Stimulated activated CD4-positive, alpha-beta T cell treated with anti-CD3 and anti-CD28 coated beads, TNF-alpha, amount 100 ng/mL, for 48 hours (primary cell): ENCODE measurements at places on chromosomes 13 and 19.

DNA sequence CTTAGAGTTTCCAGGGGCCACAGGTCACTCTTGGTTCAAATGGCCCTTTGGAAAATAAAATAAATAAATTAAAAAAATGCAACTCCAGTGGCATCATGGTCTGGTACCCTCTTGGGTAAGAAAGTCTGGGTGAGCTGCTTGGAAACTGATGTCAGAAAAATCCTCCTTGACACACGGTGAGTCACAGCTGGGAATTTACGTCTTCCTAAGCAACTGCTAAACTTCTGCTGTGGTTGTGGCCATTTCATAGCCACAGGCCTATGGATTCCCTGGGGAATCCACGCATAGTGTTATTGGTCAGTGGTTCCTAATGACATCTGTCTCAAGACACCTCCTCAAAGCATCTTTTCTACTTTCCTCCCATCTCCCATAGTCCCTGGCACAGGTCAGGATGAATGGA is 220.8 kb downstream of the COG6 start:
- no peak for DNase-seq

DNA sequence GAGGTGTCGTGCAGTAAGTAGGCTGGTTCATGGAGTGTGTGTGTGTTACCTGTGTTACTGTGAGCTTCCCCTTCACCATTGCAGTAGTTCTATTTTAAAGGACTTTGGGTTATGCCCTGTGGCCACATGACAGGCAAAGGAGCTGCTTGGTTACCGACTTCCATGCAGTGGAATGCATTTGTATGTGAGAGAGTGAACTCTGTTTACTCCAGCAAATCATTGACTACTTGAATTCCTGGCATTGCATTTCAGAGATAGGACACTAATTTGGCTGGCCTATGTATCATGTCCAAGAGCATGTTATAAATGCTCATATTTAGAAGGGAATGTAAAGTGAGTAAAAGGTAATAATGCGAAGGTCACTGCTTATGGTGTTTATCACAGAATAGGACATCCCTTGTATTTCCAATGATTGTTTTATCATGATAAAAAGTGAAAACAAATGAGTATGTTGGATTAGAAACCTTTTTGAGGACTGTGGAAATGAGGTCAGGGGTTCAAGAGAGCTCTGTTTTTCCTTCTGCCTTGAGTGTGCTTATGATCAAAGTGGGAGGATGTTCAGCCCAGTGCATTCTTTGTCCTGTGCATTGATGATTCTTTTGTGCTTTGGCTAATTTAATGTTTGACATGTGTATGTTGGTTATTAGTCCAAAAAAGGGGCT is 156.5 kb downstream of the LMO7 start:
- DNase-seq = no peak

- DNase-seq = no peak
Observed at GRCh38 chr19:42242069-42242511, 312 bp downstream of the GSK3A start.

DNA sequence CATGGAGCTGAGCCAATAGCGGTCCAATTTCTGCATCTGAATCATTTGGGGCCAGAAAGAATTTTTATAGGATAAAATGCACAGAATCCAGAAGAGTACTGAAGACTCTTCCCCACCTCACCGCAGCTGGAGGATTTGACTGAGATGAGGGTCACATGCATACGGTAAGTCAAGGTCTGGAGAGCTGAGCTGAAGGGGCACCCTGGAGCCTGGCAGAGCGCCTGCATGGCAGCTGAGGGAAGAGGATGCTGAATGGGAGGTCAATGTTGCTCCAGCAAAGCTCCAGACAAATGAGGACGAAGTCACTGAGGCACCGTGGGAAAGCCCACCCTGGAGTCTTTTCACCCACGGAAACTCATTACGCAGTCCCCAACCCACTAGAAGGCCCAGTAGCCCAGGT is 43.4 kb upstream of the ATP12A start:
- no peak for DNase-seq

GRCh38 chr13:28245465-28245864 is 107.1 kb downstream of the PAN3 start:
- no peak for DNase-seq

GRCh38 chr13:51249255-51249654 is 27.1 kb downstream of the FAM124A start:
- no peak for DNase-seq

DNA sequence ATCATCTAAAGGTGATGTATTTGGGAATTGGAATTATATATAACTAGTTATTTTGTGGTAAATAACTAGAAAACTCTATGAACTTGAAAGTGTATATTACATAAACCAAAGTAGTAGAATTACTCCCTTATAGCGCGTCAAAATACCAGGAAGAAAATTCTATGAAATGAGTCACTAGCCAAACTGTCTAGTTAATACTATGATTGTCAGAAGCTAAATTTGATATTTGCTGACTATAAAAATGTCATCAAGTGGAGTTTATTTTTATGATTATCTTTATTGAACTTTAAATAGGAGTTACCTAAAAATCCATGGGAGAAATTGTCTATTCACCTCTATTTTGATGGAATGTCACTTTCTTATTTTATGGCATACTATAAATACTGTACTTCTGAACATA is 100.6 kb downstream of the RNF17 start:
- no peak for DNase-seq

DNA sequence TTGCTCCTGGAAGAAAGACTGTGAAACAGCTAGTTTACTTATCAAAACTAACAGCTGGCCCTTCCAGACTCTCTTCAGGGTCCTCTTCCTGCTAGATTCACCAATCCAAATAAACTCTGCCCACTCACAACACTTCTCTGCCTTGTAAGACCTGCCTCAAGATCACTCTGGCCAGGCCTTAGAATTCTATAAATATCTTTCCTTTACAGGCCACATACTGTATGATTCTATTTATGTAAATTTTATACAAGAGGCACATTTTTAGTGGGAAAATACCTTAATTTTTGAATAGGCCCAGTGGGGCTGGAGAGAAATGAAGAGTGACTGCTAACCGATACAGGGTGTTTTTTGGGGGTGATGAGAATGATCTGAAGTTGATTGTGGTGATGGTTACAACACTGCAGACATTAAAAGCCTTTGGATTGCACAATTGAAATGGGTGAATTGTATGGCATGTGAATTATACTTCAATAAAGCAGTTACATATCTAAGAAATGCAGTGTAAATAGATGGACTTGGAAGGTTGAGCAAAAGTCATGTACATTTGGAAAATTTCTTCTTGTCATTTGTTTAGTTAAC is 141.8 kb downstream of the GPC5 start:
- DNase-seq = no peak

DNA sequence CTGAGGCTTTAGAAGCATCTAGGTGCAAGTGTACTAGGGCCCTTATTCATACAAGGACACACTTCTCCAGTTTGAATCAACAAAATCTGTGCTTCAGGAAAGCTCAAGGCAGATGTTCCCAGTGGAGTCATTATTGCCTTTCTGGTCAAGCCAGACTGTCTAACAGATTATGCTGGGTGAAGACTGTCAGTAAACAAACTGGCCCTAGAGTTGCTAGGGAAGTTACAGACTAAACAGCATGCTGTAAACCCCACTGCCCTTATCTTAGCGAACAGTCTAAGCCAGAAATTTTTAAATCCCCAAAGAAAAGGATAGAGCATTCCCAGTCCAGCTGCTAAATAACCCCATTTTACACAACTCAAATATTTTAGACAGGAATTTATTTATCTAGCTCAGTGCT is 1701.3 kb upstream of the PRR20A start:
- no peak for DNase-seq

DNA sequence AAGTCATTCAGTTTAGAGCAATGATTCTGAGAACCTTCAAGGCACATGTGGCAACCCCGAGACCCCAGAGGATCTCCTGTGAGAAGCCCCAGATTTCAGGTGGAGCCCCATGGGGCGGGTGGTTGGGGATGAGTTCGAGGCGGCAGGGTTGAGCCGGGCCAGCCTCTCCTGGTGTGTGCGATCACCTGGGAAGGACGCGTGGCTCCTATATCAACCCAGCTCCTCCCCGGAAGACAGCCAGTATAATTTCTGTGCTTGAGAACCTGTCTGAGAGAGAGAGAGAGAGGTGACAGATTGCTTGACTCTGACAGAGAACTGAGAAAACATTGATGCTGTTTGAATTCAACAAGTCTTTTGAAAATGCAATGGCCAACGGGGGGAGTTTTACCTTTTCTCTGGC is 89.0 kb downstream of the TEX29 start:
- DNase-seq = no peak

DNA sequence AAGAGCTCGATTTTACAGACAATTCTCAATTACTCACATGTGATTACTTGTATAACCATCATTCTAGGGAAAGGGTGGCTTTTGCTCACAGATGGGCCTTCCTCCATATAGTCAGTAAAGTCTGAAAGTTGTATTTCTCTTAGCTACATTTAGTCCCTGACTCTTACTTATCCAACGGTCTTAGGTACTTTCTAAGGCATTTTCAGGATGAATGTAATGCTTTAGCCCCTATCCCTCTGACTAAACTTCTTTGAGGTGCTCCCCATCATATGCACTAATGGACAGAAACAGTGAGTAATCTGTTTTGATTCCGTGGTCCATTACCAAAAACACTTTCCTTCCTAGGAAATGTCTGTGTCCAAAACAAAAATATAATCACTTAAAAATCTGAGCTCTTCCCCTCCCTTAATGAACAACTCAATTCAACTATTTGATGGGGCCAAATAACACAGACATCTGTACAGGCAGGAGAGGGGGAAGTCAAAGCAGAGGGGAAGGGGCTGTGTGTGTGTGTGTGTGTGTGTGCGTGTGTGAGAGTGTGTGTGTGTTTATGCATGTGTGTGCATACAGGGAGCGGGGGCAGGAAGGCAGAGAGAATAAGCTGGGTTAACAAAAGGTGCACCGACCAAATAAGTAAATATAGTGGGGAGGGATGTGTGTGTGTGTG is 84.9 kb downstream of the USP12 start:
- DNase-seq = no peak

GRCh38 chr19:7377196-7377595 is 28.5 kb downstream of the ARHGEF18 start:
- no peak for DNase-seq

GRCh38 chr19:35030257-35031071 is at the start of gene SCN1B:
Gene SCN1B, plus strand, starts transcription at chr19:35030470. Its CDS starts 351 bp downstream, at chr19:35030821.
- peak; percentile 53 for DNase-seq

DNA sequence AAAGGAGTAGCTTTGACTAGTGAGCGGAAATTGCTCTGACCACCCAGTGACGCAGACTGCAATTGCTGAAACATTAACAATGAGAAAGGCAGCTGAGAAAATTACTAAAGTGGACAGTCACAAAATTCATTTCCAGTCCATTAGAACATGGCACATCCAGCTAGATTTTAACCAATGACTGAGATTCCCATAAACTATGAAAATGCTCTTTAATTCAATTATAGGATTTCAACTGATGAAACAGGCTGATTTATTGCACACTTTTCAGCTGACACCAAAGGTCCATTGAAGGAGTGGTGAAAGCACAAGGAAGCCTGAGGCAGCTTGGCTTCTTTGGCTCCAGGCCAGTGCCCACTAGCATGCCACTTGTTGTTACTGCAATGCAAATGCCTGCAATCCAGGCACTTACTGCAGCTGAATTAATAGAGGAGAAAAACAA is 933.4 kb downstream of the SLITRK6 start:
- DNase-seq = no peak

GRCh38 chr13:39767791-39768517 is 112.5 kb downstream of the COG6 start:
- DNase-seq = no peak

GRCh38 chr13:94674609-94675348 is 37.6 kb downstream of the SOX21 start:
- DNase-seq = peak; percentile 26

DNA sequence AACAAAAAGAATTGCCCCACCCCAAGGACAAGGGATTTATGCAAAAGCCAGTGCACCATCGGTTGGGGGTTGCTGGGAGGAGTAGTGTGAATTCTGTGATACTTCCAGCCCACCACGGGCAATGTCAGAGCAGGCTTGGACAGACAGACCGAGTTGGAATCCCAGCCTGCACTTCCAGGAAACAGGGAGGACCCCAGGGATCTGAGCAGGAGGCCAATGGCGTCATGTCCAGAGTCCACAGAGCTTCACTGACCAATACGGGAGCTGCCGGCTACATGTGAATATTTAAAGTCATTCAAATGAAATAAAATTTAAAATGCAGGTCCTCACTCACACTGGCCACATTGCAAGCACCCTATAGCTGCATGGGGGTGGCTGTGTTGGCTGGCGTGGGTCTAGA is 10.9 kb downstream of the ZNRF4 start:
- no peak for DNase-seq

GRCh38 chr13:41995946-41996345 is 35.0 kb upstream of the VWA8 start:
- DNase-seq = no peak

GRCh38 chr13:62067821-62068220 is 652.2 kb upstream of the PCDH20 start:
- no peak for DNase-seq

GRCh38 chr13:111034811-111035210 is 80.3 kb upstream of the ARHGEF7 start:
- no peak for DNase-seq

DNA sequence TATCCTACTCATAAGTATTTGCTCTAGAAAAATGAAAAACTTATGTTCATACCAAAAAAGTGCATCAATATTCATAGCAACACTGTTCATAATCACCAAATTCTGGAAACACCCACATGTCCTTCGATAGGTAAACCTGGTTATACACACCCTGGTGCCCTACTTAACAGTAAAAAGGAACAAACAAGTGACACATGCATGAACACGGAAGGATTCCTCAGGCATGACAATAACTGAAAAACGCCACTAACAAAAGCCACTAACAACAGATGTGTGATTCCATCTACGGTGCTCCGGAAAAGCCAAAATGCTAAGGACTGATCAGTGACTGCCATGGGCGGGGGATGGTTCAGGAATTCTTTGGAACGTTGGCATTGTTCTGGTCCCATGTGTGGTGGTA is 65.5 kb downstream of the STK24 start:
- DNase-seq = no peak

DNA sequence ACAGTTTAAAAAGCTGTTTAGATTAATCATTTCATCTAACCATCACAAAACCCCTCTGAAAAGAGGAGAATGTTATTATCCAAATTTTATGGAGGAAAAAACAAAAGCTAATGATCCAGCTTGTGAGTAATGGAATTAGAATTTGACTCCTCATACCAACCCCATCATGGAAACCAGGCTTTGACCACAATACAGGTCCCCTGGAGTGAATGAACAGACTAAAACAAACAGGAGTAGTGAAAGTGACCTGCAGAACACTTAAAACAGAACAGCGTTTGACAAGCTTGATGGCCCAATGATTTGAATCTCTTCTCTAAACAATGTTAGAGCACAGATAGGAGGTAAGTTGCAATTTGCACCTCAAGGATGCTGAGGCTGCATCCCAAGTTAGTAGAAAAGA is 230.0 kb downstream of the DCT start:
- DNase-seq = no peak
